ENCODE measurements at places on chromosomes 2 and 18. TPM values are rescaled to one million over a fixed set of nuclear protein-coding genes. Genes with fewer than 3 reads are reported as not detected.

Gene HOXD1
- not detected for total RNA-seq

Gene TSPYL6
- not detected for total RNA-seq

Gene RAB27B
- not detected for total RNA-seq

Gene ANKRD62
- 7.3 TPM for total RNA-seq

- no peak for DNase-seq
Measured at GRCh38 chr2:210456571-210456970, 20.0 kb downstream of the LANCL1 start.

DNA sequence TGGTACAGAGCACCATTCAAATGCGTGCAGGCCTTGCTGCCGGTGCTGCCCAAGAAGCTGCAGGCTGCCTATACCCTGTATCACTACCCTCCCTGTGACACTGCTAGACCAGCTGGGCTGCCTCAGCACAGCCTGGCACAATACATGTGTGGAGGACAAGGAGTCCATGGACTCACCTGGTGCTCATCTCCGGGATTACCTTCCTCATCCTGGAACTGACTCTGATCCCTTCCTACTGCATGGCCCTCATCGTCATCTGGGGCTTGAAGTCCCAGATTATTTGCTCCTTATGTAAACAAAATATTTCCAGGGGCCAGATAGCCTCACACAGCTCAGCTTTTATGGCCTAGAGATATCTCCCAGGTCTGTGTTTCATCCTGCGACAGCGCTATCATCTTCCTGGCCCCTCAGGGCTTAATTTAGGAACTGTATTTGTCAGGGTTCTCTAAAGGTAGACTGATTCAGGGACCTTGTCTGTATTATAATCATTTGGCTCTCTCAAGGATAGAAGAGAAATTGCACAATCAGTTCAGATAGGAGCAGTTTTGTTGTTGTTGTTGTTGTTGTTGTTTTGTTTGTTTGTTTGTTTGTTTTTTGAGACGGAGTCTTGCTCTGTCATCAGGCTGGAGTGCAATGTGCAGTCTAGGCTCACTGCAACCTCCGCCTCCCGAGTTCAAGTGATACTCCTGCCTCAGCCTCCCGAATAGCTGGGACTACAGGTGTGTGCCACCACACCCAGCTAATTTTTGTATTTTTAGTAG, 42.9 kb downstream of the WDR75 start:
- no peak for DNase-seq

DNA sequence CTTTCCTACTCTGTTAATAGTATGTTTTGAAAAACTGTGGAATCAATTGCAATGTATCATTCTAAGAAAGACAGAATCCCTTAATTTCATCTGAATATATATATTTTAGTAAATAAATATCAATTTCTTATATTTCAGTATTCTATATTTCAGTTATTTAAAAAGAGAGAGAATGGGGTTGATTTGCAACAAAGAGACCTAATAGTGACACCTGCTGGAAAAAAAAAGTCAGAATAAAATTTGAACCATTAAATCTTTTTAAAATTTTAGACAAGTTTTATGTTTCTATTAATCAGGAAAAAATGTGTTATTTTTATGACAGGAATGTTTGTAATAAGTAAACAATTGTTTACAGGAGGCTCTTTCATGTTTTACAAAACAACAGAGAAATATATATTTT, 20.7 kb upstream of the CCNT2 start:
- peak; percentile 26 for DNase-seq

GRCh38 chr2:47180531-47180930, 25.4 kb upstream of the STPG4 start:
- DNase-seq: no peak

DNA sequence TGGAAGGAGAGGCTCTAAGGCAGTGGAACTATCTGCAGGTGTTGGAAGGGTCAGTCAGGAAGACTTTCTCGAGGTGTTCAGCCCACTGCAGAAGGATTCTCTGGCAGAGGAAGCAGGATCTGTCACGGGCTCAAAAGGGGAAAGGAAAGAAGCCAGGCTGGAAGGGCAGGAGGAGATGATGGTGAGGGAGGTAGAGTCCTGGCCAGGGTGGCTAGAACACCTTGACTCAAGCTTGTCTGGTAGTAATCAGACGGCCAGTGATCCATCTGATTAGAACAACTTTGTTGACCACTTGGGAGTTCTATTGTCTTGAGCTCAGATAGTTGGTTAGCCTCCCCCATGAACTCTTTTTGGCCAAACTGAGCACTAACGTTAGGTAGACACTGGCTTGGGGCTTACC, 9.7 kb upstream of the ATOH8 start:
- DNase-seq: no peak
